ENCODE measurements at places on chromosomes 4 and X.

- peak; percentile 26 for DNase-seq
These were observed 528.2 kb upstream of the FAT1 start for GRCh38 chr4:187251896-187252295.

GRCh38 chr4:128502818-128503527 is 215.4 kb upstream of the PGRMC2 start:
- DNase-seq: peak; percentile 80

- no peak for DNase-seq
These were observed 78.4 kb downstream of the IRF2 start for GRCh38 chr4:184395971-184396391.

DNA sequence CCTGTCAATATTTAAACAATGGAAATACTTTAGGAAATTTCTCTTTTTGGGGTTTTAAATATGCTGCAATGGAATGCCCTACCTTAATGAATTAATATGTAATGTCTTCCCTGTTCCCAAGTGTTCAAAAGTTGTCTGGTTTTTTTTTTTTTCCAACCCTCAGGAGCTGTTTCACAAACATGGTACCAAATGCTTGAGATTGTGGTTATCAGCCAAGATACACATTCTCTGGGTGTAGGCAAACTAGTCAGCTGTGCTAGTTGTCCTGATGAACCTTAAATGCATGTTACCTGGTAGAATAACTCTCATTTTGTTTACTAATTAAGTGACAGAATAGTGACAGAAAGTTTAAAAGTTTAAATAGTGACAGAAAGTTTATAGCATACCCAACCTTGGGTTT is 50.7 kb downstream of the FHL1 start:
- DNase-seq: no peak

DNA sequence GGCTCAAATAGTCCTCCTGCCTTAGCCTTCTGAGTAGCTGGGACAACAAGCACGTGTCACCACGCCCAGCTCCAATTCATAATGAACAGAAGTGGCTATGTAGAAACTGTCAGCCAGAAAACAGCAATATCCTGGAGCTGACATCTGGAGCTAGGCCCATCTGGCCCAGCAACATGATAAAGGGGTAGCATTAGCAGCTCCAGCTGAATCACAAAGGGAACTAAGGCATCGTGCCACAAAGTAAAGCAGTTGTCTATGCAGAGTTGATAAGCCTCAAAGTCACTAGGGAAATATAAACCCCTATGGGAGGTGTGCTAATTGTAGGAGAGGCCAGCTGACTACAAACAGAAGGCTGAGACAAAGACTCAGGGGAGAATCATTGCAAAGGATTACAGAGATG is 270.5 kb upstream of the GPC4 start:
- no peak for DNase-seq

DNA sequence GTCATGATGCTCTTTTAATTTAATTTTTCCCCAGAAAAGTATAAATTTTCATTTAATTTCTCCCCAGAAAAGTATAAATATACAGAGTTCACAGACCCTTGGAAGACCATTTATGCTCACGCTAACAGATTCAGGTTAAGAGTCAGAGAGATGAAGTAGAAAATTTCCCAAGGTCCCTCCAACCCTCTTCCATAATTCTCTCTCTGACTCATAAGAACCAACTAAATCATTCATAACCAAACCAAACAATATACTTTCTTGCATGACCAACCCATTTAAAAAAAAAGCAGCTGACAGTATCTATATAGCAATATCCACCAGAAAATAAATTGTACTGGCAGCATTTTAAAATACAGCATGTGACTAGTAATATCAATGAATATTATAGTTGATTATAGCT is 3.9 kb downstream of the KLHL8 start:
- DNase-seq: no peak

- no peak for DNase-seq
These were observed 224.9 kb downstream of the ANKRD50 start for GRCh38 chr4:124487651-124488050.

DNA sequence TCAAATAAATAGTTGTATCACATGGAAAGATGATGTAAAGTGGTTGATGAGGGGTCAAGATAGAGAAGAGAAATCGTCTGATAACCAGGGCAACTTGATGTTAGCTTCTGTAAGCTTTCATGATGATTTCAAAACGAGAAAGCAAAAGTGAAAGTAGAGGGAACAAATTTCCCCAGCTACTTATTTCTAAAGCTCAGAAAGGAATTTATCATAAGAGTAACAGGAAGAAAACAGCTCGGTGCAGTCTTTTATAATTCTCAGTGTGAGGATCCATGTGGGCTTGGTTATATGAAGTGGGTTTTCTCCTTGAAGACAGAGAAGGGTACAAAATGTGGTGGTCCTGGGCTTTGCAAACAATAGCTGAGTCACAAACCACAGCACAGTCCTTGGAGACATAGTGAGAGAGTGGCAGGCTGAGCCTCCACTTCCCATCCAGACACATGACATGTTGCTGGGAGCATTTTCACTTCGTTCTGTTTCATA is 32.1 kb upstream of the GLRA2 start:
- no peak for DNase-seq

DNA sequence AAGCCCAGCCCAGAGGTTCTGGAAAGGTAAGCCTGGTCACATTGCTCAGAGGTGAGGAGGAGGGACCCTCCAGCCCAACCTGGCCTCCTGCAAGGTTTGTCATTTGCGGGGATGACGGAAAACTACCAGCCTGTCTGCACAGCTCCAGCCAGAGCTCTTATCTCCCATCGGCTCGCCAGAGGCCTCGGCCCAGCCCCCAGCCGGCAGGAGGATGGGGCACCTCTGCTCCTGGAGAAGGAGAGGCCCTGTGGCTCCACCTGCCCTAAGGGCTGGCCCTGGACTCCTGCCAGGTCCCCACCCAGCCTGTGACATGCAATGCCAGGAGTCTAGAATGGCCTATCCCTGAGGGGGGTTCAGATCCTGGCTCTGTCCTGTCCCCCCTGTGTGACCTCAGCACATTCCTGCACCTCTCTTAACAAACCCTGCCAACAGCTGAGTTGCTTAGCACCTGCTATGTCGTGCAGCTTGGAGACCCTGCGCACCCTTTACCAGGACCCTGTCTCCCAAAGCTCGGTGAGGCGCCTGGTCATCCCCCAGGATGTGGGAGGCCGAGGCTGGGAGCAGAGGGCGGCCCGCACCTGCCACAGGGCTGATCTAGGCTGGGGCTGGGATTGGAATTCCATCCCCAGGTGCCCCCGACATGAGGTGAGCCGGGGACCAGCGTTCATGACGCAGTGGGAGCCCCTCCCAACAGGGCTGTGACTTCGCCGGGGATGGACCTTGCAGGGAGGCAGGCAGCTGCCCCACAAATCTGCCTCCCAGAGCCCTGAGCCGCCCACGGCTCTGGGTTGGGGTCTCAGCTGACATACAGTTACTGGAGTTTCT is 14.4 kb downstream of the ADRA2C start:
- no peak for DNase-seq

DNA sequence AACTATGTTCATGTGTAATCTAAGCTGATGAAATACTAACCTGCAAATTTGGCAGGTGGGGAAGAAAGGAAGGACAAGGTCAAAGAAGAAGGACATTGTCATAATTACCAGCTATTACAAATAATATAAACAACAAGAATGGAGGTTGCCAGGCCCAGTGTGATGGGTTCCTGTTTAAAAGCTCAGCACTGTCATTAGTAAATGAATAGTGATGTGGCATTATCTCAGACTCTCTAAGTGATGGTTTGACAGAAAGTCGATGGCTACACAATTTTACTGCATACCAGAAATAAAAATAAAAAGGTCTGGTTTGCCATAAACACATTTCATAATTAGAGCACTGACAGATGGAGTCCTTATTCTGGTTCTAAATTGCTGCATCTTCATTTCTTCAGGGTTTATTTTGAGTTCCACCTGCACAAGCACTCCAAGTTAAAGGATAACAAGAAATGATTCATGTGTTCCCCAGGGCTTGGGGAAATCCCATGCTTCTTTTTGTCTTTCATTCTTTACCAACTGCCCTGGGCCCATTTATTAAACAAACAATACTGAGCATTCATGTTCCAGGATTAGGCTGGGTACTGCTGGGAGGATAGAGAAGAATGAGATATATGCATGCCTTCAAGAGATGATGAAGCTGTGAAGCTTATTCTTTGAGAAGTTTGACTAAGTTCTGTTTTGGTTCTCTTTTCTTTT is 367.8 kb upstream of the RASGEF1B start:
- DNase-seq: no peak

DNA sequence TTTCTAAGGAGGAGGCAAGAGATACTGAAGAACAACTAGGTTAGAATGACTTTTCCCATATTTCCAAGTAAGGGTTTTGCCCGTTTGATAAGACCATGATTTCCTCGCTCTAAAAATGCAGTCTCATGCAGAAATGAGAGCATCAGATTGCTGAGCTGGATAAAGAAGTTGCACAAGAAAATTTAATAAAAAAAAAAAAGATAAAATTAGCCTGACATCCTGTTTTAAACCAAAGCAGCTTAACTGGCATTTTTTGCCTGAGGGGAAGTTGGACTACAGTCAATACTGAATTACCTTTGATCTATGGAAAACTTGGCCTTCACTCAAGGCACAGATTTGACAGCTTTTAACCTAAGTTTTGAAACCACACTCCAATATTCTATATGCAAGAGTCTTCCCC is 208.4 kb downstream of the GASK1B start:
- DNase-seq: no peak

GRCh38 chr4:100881283-100881682 is 363.5 kb upstream of the EMCN start:
- no peak for DNase-seq

GRCh38 chr4:111441687-111442086 is 703.6 kb upstream of the FAM241A start:
- no peak for DNase-seq

DNA sequence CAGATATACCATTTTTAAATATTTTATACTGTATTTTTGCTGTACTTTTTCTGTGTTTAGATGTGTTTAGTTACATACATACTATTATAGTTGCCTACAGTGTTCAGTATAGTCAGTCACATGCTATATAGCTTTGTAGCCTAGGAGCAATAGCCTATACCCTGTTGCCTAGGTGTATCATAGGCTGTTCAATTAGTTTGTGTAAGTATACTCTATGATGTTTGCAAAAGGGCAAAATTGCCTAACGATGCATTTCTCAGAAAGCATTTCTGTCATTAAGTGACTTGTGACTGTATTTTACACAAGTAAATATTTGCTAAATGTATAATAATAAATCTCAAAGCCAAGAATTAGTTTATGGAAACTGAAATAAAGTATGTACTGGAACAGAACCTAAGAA is 9.5 kb downstream of the ETFDH start:
- no peak for DNase-seq

DNA sequence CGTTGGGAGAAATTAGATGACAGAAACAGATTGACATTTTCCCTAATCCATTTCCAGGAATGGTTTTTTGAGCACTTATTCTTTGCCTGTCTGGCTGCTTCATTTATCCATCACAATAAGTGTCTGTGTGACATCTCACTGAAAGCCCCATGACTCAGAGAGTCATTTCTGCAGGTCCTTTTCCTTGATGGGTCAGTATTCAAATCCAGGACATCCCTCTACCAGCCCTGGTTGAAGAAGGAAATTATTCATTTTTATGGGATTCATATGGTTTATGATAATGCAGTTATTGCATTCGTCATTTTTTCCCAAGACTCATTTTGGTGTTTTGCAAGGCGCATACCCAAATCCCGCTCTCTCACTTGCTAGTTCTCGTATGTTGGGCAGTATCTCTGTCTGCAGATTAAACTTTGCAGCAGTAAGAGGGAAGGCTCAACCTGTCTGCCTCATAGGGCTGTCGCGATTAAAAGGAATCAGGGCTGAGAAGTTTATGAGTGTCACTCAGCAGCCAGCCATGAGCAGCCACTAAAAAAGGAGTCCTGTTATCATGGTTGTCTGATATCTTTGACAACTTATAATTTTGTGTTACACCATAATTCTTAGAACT is 44.0 kb downstream of the GYG2 start:
- DNase-seq: no peak

GRCh38 chr4:75514949-75515612 is 808 bp downstream of the THAP6 start:
- DNase-seq: peak; percentile 3

All from dermis blood vessel endothelial cell (primary cell).